NK-92 treated with Interleukin-12 subunit alpha and Interleukin-12 subunit beta, amount 100 ng/mL, for 24 hours (cell line): ENCODE measurements at places on chromosomes 6 and 20.

- no peak for DNase-seq
Observed at GRCh38 chr20:891058-891705, 25.0 kb downstream of the ANGPT4 start.

DNA sequence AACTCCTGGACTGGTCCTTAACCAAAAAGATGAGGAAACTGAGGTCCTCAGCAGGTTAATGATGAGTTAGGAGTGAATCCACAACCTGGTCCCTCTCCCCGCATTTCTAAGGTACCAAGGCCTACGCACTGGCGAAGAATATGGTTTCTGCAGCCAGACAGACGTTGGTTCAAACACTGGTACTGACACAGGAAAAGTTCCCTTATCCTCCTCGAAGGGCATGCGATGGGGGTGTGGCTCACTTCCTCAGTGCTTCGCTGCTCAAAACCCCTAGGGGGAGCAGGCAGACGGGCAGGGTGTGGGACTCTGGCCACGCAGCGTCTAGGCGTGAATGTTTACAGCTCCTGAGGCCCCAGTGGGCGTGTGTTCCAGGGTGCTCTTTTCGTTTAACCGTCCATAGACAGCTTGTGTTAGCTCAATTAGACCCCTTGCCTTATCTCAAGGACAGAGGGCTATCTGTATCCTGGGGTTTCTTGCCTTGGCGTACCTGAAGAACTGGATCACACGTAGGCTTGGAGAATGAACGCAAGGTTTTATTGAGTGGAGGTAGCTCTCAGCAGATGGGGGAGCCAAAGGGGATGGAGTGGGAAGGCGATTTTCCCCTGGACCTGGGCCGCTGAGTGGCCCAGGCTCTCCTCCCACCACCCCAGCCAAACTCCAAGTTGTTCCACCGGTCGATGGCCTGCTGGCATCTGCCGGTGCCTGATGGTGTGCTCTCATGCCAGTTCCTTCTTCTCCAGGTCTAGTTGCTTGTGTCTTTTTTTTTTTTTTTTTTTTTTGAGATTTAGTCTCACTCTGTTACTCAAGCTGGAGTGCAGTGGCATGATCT lies 31.8 kb upstream of the PTPN1 start:
- peak; percentile 49 for DNase-seq

DNA sequence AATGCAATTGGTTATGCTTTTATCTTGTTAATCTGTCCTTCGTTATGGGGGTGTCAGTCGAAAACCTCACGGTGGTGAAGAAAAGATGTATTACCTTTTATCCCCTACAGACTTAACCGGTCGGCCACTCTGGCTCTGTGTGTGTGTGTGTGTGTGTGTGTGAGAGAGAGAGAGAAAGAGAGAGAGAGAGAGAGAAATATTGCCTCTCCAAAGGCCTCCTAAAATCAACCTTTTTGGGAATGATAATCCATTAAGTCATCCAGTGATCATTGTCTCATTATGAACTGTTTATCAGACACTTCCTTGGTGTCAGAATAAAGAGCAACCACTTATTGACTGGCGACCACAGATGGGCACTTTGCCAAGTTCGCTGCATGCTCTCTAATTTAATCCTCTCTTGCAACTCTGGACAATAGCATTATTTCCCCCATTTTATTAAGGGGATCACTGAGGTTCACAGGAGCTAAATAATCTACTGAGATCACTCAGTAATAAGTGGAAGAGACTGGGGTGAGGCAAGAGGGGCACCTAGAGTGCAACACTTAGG lies 30.7 kb downstream of the SLC35D3 start:
- DNase-seq = no peak

DNA sequence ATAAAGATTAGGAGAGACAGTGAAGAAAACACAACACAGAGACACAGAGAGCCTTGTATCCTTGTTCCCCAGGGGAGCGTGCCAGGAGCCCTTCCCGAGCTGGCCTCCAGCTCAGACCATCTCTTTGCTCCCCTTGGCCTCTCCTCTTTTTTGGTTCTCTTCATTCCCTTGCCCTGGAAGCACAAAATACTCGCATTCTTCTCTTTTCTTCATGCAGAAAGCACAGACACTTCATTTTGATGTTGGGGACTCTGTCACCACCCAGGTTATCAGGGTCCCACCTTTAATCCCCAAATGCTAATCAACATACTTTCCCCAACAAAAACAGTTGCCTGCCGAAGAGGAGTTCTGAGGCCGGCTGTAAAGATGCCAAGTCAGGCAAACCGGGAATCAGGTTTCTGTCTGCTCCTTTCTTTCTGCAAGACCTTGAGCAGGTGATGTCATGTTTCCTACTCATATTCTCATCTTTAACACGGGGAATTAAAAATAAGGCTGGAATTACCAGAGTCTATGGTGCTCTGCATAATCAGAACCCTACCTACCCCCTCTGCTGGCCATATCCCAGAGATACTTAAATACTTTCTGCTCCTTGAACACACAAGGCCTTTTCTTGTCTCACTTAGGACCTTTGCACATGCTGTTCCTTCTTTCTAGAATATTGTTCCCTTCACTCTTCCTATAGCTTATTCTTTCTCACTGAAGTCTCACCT lies 21.7 kb downstream of the TGM6 start:
- DNase-seq = no peak

GRCh38 chr20:12825226-12825595 lies 183.6 kb upstream of the SPTLC3 start:
- DNase-seq = no peak

GRCh38 chr6:43489277-43490072 lies 12.1 kb downstream of the TJAP1 start:
- DNase-seq = no peak
